Activated CD4-positive, alpha-beta T cell treated with anti-CD3 and anti-CD28 coated beads, Interleukin-2, Interleukin-4, amounts not matched to agents 100 ng/mL and 50 ng/mL, durations not matched to agents 16 hours and 8 hours (primary cell): ENCODE measurements at places on chromosomes 7 and 10.

- no peak for DNase-seq
Observed at GRCh38 chr7:4765776-4766490, 9.5 kb upstream of the AP5Z1 start.

GRCh38 chr7:44748948-44749731 is 493 bp downstream of the ZMIZ2 start:
- no peak for DNase-seq

GRCh38 chr7:8817448-8818036 is 384.1 kb downstream of the NXPH1 start:
- no peak for DNase-seq

DNA sequence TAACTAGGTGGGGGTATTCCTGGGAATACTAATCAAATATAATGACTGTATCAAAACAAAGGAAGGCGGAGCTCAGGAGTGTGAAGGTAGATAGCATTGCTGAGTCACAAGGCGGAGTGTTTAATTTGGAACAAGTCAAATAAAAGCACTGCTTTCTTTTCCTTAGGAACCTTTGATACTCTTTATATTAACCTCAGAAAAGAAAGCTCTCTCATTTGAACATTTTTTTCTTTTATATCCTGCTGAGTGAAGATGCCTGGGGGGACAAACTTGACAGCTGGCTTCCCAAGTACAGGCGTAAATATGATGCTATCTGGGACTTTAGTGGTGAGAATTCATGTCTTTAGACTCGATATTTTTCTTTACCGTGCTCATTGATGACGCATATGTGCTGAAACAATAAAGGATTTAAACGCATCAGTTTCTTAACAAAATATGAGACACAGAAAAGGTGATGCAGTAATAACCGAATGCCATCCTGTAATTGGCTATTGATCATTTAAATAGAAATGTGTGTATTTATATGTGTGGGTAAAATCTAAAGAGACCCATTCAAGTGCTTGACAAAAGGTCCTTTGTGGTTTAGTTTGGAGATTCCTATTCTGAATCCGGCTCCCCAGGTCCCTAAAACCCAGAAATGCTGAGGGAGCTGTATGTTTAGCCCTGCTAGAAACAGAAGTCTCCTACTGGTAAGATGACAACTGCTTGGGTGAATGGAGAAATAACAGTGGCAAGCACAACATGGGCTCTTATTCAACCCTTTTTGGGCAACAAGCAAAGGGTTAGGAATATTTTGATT is 102.7 kb downstream of the PRTFDC1 start:
- DNase-seq, result no peak

DNA sequence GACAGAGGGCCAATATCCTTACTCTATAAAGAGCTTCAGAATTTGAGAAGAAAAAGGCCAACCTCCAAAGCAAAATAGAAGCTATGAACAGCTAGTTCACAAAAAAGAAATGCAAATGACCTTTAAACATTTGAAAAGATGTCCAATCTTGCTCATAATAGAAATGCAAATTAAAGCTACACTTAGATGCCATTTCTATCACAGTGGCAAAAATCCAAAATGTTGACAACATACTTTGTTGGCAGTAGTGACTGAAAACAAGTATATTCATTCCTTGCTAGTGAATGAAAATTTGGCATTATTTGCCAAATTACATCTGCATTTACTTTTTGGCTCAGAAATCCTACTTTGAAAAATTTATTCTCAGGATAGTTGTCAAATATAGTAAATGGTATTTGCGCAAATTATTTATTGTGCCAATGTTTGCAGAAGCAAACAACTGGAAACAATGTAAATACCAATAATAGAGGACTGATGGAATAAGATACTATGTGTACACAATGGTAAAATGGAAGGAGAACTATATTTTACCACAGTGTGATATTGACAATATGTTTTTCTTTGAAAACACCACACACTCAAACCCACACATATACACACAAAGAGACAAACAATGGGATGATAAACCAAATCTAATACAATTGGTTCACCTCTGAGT is 9.4 kb downstream of the TMEM106B start:
- no peak for DNase-seq

GRCh38 chr10:80324086-80324485 is 32.5 kb downstream of the DYDC1 start:
- DNase-seq, result no peak
